ENCODE measurements at places on chromosomes 11 and 22.

DNA sequence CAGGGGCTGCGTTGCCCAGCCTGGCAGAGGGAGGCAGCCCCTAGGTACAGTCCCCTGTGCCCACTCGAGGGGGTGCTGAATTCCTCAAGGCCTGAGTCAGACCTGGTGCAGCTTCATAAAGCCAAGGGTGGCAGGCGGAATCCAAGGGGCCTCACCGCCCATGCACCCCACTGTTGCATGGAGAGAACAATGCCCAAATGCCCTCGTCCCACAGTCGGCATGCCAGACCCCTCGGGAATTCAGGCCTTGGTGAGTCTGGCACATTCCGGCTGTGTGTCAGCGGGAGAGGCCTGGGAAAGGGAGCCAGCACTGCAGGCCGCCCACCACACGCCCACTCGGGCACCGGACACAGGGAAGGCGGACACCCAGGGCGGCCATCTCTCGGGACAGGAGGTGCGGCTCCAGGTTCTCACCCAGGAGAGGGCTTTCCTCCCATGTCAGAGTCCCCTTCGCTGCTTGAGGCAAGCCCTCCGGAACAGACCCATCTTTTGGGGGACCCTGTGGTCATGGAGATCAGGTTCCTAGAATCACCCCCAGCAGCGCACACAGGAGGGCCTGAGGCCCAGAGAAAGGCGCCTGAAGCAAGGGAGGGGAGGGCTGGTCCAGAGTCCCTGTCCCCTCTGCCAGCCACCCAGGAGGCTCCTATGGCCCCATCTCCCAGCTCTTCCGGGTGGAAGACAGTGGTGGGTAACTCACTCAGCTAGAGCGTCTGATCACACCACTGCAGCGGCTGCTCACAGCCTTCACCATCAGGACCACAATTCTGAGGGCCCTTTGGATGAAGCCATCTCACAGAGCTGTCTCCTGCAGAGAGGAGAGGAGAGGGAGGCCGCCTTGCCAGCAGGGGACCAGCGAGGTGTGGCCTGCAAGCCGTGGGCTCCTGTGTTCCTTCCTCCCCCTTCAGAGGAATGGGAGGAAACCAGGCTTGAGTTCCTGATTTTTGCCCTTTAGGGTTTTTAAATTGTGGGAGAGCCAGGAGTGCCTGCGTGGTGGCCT is 31.6 kb upstream of the KCNQ1OT1 start:
- DNase-seq = no peak

- DNase-seq = peak; percentile 51
These were observed 90.4 kb upstream of the PDGFD start for GRCh38 chr11:104254347-104254746.

DNA sequence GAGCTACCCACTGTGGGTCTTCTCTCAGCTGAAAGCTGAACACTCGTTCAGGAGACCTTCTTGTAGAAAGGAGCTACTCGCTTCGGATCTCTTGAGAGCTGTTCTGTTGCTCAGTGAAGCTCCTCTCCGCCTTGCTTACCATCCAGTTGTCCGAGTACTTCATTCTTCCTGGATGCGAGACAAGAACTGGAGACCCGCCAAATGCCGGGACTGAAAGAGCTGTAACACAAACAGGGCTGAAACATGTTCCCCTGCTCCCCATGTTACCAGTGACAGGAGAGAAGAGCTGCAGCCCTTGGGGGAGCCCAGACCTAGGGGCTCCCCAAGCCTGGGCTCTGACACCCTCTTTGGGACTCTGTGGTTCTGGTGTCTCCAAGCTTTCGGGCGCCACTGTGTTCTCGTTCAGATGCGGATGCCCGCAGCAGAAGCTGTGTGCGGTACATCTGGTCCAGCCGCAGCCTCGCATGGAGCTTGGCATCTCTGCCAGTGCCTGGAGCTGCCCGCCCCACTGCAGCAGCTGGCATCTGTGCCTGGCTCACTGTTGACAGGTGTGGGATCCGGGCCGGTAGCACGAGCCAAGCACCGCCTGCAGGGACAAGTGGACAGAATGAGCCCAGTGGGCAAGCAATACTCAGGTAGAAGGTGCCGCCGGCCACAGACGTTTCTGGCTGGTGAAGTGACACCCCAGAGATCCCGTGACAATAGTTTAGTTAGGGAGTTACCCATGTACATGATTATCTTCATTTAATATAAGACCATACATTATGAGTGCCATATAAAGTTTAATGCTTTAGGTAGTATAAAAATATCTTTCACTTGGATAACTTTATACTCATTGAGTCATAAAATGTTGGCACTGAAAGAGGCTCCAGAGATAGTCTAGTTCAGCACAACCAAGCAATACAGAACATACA is 49.1 kb downstream of the EMSY start:
- no peak for DNase-seq

DNA sequence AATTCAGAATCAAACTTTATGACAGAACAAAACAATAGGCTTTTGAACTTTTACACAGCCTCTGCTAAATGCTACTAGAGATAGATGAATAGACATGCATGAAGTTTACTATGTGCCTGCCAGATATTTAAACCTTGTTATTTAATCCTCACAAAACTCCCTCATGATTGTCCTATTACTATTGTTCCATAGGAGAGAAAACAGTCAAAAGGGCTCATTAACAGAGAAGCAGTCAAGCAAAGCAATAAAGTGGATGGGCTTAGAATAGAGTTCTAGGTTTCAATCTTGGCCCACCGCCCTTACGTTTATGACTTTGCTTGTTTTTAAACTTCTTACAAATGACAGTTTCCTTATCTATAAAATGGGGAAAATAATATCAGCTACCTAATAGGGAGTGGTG is 12.9 kb downstream of the CWC15 start:
- no peak for DNase-seq

DNA sequence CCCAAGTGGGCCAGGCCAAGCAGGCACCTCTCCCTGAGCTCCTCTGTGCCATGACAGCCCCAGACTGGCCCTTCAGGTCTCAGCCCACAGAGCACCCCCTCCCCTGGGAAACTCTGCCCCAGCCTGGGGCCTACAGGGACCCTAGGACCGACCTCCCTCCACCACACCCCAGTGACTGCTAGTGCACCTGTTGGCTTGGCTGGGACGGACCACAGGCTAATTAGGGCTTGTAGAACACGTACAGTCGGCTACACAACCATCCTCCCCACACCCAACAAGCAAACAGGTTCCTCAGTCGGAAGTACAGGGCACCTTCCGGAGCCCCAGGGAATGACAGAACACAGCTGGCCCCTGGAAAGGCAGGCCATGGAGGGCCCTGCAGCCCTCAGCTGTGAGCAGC is 4.3 kb downstream of the SBF1 start:
- DNase-seq = no peak

DNA sequence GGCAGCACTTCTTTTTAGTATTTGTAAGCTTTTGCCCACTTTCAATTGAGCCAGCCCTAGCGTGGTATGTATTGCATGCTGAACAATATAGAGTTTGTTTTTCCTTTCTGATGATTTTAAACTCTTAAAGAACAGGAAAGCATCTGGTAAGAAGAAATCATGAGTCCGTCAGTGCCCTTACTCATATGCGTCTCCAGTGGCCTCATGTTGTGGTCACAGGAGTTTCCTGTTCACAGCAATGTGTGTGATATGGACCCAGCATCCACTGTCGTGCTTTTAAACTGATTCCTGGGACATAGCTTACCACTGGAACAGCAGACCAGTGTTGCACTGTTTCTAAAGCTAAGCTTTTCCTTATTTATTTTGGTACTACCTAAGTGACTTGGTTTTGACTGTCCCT is 40.1 kb downstream of the BID start:
- no peak for DNase-seq

- DNase-seq = no peak
These were observed 1.6 kb upstream of the FGF19 start for GRCh38 chr11:69705351-69705811.

GRCh38 chr11:12200279-12200990 is 90.0 kb downstream of the MICAL2 start:
- no peak for DNase-seq

- DNase-seq = no peak
These were observed 79.5 kb downstream of the PARVA start for GRCh38 chr11:12456651-12457579.

DNA sequence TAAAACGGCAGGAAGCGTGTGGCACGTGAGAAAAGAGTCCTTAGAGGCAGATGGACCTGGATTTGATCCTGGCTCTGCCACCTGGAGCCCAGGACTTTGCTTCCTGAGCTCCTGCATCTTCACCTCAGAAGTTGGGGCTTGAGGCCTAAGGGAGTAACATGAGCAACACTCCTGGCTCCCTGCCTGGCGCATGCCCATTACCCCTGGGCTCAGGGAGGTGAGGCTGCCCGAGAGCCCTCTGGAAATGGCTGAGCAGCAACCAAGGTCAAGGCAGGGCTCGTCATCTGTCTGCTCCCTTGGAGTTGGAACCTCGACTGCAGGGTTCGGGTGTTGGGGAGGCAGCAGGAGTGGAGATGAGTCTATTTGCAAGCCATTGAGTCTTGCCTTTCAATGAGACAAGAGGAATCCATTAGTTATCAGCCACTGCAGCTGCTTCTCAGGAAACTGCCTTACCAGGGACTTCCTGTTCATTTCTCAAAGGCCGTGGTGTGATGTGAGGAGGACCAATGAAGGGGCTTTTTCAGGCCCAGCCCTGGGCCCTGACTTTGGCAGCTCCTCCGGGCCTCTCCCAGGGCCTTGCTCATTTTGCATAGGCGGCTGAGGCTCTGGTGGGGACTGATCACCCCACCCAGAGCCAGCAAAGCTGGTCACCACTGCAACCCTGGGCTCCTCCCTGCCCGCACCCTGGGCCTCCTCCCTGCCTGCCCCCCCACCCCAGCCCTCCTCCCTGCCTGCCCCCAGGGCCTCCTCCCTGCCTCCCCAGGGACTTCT is 6.4 kb downstream of the FADS2 start:
- DNase-seq = no peak

DNA sequence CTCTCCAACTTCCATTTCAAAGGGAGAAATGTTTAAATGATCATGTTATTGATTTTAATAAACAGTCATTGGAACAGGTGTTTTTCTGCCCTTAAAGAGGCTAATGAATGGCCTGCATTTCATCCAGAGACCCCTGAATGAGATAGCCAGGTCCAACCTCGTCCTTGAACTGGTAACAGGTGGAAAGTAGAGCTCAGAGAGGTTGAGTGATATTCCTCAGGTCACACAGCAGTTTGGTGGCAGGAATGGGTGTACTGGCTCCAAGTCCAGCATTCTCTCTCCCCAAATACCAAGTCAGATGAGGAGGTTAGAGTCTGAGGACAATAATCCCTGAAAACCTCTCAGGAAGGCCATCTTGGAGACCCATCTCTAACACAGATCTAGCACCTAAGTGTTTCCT is 81.7 kb upstream of the ANO1 start:
- no peak for DNase-seq

DNA sequence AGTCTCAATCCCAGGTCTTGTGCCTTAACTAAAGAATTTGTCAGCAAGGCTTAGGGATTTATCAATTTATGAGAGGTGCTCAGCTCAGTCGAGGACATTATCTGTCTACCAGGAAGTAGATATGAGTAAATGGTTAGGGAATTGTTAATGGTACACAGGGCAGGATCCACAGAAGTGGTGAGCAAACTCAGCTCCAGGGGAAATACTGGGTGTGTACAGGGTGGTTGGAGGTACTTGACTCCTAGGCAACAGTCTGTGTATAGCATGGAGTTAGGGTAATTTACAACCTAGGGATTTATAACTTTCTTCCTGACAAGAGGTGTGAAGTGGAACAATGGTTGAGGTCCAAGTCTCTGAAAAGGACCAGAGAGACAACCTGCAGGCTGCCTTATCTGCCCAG is 123.4 kb upstream of the OR9Q1 start:
- no peak for DNase-seq

GRCh38 chr11:77677138-77677537 is 39.5 kb upstream of the CLNS1A start:
- no peak for DNase-seq

GRCh38 chr22:39773976-39774539 is 119.5 kb downstream of the ENTHD1 start:
- DNase-seq = no peak

DNA sequence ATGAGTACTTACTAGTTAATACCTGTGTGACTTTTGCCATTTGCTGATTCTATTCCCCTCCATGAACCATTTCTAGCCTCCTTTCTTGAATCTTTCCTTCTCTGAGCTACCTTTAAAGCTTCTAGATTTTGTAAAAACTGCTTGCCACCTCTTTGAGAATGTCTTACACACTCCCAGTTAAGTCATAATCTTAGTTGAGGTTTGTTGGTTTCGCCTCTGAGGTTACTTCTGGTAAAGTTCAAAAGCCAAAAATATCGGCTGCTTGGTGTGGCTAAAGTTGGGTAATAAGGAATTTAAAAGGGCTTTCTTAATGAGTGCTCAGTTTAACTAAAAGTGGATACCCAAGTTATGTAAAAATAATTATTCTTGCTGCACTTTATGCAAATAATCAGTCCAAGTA is 10.4 kb upstream of the GLYAT start:
- DNase-seq = no peak

DNA sequence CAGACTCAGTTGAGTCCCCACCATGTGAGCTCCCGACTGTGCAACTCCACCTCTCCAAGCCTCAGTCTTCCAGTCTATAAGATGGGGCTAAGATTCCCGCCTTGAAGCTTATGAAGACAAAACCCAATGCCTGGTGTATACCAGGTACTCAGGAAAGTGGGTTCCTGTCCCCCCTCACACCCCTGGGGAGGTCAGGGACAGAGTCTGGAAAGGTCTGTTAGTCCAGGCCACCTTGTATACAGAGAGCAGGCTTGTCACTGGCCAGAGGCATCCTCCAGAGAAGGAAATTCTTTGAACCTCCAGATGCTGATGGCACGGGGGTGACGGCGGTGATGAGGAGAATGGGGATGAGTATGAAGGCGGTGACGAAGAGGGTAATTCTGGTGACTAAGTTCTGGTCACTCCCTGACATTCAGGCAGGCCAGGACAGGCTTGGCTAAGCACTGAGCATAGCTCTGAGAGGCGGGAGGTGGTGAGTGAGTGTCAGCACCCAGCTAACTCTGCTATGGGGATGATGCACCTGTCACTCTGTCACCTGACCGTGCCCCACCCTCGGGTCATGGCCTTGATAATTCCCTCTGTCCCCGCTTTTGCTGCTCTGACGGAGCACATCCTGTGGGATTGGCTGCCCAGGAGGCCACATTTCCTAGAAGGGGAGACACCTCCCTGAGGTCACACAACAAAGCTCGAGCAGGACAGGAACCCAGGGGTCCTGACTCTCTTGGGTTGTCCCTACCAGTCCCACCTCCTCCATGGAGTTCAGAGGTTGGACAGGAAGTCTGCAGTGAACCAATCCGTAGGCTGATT is 30.9 kb upstream of the CSNK1E start:
- DNase-seq = no peak

GRCh38 chr11:57476047-57476756 is 15.9 kb downstream of the RTN4RL2 start:
- DNase-seq = no peak

GRCh38 chr22:47369020-47369419 is 606.6 kb downstream of the TBC1D22A start:
- DNase-seq = no peak

DNA sequence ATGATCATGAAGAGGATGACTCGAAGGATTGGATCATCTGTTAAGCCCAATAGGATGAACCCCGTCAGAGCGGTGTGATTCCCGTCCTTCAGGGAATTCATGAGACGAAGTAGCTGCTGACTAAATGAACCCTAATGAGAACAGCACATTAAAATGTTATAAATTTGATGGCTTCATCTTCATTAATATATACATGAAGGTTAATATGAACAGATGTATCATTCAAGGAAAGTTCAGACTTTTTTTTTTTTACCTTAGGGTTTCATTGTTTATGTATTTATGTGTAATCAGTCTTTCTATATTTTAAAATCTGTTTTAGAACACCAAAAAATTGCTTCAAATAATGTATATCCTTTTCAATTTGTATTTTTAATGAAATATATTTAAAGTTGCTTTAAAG is at the start of gene OR5P2:
Gene OR5P2, minus strand, starts transcription at position 101 of the 400 bp plus-strand sequence. Its CDS starts 0 bp downstream, at position 101.
- no peak for DNase-seq

- DNase-seq = no peak
These were observed 506.8 kb downstream of the INSC start for GRCh38 chr11:15621565-15621964.
